ENCODE measurements at places on chromosomes 5 and 9. TPM values are rescaled to one million over a fixed set of nuclear protein-coding genes. Genes with fewer than 3 reads are reported as not detected.

The PTPN3 gene
- under 0.01 TPM for total RNA-seq

The PCDHB5 gene
- 0.57 TPM for total RNA-seq

The MARCHF11 gene
- total RNA-seq: not detected

The FAM78A gene
- 0.55 TPM for total RNA-seq

All from smooth muscle cell of bladder (primary cell).